Fibroblast of villous mesenchyme (primary cell): ENCODE measurements at places on chromosomes 11 and 22. TPM values are rescaled to one million over a fixed set of nuclear protein-coding genes. Genes with fewer than 3 reads are reported as not detected.

GRCh38 chr11:31806186-31806927, 4.8 kb downstream of the PAX6 start:
- DNase-seq = no peak

Gene FOLR1
- total RNA-seq = not detected in 2 replicates

- peak; percentile 93 for DNase-seq
Observed at GRCh38 chr11:128467610-128468041, 119.7 kb downstream of the ETS1 start.

GRCh38 chr11:108160970-108161566, 39.7 kb downstream of the ACAT1 start:
- DNase-seq = no peak

Gene LDHAL6A
- not detected in 2 replicates for total RNA-seq

Gene GLYATL1
- under 0.01 TPM in 1 of 2 replicates, not detected in the other for total RNA-seq

DNA sequence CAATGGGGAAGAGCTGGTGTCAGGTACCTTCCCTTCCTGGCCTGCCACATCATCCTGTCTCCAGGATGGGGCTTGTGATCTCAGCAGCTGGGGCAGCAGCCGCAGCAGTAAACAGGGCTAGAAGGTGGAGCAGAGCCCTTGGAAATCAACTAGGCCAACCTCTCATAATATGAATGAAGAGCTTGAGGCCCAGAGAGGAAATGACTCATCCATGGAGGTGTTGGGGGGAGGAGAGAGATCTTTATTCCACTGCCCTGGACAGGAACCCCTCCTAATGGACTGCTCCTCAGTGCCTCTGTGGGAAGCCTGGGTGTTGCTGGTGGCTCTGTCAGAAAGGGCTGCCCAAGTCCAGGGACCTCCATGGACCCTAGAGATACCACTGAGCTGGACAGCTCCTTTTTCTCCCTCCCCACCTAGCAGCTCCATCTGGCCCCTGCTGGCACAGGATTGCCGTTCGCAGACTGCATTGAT, 111.8 kb downstream of the OSBP2 start:
- DNase-seq = peak; percentile 5

DNA sequence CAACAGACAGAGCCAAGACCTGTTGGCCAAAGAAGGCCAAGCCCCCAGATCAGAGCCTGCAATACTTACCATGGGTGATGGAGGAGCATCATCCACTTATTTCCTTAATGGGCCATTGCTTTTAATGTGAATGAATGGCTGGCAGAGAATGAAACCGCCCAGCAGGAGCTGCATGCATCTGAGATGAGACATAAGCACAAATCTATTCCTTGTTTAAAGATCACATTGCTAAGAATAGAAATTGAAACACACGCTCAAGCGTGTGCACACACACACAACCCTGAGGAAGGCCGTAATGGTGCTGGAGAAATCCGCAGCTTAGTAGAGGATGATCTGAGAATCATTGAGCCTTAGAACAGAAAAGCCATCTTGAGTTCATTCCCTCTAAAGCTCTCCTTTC, 5.3 kb upstream of the RRAS2 start:
- no peak for DNase-seq

GRCh38 chr11:105211806-105212554, 72.4 kb upstream of the CARD18 start:
- peak; percentile 70 for DNase-seq

- peak; percentile 57 for DNase-seq
Observed at GRCh38 chr11:44681698-44682097, 45.1 kb upstream of the TSPAN18 start.

Gene CCDC89
- total RNA-seq = 2.6 and 3.9 TPM in 2 replicates

Gene SOX6
- 12.9 and 22.0 TPM in 2 replicates for total RNA-seq

DNA sequence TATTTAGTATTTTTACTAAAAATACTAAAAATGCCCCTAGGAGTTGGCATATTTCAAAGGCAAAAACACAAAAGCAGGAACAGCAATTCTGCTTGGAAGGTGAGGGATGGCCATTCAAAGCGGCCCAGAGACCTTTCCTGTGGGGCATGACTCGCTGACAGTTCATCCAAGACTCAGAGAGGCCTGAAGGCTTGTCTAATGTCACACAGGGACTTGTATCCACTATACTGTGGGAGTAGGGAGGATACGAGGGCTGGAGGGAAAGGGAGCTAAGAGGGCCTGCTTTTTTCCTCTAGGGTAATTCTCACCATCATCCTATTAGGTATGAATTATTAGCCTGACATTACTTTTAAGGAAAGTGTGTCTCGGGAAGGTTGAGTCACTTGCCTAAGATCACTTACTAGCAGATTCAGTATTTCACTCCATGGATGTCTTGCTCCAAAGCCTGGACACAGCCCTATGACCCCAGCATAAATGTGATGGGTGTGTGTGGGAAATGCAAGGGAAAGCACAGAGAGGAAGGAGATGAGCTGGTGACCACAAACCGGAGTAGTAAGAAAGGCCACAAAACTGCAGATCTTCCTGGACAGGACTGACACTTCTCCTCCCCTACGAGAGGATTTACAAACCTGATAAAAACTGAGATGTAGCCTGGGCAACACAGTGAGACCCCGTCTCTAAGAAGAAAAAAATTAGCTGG, 16.7 kb upstream of the UCP3 start:
- peak; percentile 71 for DNase-seq

Gene ABTB2
- 3.9 and 4.8 TPM in 2 replicates for total RNA-seq

- DNase-seq = peak; percentile 22
Observed at GRCh38 chr11:103961010-103961409, 75.4 kb upstream of the DDI1 start.

Gene IL17REL
- under 0.01 TPM in 1 of 2 replicates, not detected in the other for total RNA-seq

DNA sequence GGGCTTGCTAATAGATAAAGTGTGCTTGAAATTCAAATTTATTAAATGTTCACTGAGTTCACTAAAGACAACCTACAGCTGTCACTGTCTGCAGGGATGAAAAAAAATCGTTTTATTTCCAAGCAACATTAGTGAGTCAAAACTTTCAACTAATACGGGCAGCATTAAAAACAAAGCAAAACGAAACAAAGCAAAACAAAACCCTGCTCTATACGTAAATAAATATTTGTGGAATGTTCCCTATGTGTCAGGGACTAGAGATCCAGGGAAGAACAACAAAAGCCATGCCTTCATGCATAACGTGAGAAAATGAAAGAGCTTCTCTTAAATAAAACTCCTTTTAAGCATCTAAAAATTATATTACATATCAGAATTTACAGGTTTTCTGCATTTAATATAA, 553 bp downstream of the NAALAD2 start:
- peak; percentile 13 for DNase-seq

DNA sequence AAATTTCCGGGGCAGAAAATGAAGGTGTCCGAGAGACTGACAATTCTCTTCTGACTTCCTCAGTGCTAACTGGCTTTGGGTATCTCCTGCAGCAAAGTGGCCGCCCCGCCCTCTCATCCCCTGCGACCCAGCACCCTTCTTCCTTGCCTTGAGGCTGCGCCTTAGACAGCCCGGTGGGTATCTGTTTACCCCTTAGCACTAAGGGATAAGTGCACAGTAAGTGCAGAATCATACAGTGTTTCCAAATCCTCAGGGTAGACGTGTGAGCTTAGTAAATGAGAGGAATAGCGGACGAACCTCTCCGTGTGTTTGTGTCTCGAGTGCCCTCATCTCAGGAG, 368 bp upstream of the CHORDC1 start:
- DNase-seq = no peak

Gene GDPD5
- 9.5 and 10.3 TPM in 2 replicates for total RNA-seq

- DNase-seq = peak; percentile 28
Observed at GRCh38 chr11:125348674-125349309, 147.3 kb downstream of the FEZ1 start.

DNA sequence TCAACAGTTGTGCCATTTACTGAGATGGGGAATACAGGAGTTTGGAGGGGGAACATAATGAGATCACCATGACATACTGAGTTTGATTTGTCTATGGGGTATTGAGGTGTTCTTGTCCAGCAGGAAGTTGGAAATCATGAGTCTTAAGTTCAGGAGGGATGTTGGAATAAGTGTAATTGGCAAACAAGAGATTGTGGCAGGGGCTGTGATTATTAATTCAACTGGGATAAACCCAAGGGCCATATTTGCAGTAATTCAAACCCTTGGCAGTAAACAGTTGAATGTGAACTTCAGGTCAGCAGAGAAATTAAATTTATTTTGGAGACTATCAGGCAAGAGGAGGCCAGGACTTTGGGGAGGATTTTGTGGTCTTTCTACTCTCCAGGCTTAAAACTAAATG, 33.4 kb downstream of the ADM start:
- DNase-seq = no peak

GRCh38 chr11:474914-475506, 24.9 kb downstream of the PTDSS2 start:
- no peak for DNase-seq

- DNase-seq = no peak
Observed at GRCh38 chr11:17287058-17287457, 10.5 kb downstream of the NUCB2 start.

GRCh38 chr22:17931400-17931825, 92.9 kb downstream of the MICAL3 start:
- no peak for DNase-seq

GRCh38 chr11:13826505-13827278, 135.8 kb upstream of the SPON1 start:
- no peak for DNase-seq

Gene UBQLNL
- total RNA-seq = under 0.01 TPM in 2 replicates

- no peak for DNase-seq
Observed at GRCh38 chr22:50313600-50313999, 6.2 kb upstream of the PLXNB2 start.

DNA sequence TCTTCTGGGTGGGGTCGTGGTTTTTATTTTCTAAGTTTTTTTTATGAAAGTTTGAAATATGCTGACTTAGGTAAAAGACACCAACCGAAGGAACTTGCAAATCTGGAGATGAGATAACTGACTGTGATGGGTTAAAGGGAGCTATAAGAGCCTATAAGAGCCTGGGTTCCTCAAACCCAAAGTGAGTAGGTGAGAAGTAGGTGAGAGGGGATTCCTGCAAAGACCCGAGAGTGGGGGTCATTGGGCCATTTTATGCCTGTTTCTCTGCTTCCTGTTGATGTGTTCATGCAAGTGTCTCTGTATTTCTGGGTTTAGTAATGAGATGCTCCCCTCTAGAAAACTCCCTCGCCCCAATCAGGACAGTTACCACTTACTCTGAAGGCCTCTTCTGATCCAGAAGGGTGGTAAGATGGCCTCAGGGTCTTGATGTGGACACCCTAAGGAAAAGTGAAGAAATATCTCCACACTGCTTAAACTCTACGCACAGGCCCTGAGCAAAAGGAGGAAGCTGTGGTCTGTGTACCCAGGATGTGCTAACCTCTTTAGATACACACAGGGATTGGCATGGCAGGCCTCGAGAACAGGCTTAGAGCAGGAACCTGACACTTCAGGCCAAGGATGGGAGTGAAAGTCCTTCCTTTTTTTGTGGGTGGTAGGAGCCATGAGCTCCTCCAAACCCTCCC, 1.8 kb downstream of the FLI1 start:
- DNase-seq = peak; percentile 51

DNA sequence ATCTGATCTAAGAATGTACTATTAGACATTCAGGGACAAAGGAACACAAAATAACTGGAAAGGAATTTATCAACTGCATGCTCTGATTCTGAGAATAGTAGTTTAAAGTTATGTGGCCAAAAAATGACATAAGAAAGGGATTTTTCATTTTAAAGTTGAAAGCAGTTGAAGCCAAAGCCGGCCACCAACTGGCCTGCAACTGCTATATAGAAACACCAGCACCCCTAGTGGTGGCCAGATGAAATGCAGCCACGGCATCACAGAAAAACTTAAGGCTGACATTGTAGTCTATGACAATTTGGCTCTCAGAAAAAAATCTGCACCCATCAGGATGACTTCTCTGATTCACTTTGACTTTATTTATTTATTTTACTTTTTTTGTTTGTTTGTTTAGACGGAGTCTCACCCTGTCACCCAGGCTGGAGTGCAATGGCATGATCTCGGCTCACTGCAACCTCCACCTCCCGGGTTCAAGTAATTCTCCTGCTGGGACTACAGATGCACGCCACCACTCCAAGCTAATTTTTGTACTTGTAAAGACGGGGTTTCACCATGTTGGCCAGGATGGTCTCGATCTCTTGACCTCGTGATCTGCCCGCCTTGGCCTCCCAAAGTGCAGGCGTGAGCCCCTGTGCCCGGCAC, 59.2 kb downstream of the SLC35F2 start:
- DNase-seq = peak; percentile 68

DNA sequence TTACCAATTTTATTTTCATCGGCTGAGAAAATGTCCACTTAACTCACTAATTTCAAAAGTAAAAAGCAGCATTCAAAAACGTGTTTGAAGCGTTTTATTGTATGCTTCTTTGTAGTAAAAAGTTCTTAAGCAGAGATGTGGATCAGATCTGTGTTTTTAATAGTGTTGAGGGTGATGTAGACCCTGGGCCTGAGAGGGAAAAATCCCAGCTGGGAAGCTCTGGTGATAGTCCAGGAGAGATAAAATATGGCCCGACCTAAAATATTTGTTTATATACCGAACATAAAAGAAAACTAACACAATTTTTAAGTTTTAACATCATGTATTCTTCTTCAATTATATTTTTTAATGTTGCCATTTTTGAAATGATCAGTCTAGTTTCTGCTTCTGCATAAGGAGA, 35.2 kb downstream of the SESN3 start:
- DNase-seq = no peak

DNA sequence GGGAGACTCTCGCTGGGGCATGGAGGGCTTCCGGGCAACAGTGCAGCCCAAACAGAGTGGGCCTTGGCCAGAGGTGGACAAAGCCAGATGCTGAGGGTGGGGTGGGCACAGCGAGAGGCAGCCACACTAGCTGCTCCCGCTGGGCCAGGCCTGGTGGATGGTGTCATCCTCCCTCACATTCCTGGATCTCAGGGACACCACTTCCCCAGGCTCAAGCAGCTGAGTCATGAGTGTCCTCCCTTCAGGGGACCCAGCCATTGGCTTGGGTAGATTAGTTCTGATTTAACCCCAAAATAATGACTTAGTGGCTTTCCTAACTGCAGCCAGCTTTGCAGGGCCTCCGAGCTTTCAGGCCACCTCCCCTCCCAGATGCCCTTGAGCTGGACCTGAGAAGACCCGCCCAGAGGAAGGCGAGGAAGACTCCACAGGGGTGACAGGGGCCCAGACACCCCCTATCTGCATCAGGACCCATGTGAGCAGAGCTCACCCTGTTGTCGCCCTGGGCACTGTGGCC, 25.9 kb upstream of the WNT7B start:
- peak; percentile 73 for DNase-seq

Gene PDE2A
- total RNA-seq = under 0.01 TPM in 2 replicates
